Naive thymus-derived CD8-positive, alpha-beta T cell (primary cell): ENCODE measurements at places on chromosomes 13 and 19.

- DNase-seq: no peak
Observed at GRCh38 chr13:73767191-73767741, 366.9 kb downstream of the KLF12 start.

GRCh38 chr13:111537115-111537728 is 216.8 kb downstream of the TEX29 start:
- DNase-seq: no peak

DNA sequence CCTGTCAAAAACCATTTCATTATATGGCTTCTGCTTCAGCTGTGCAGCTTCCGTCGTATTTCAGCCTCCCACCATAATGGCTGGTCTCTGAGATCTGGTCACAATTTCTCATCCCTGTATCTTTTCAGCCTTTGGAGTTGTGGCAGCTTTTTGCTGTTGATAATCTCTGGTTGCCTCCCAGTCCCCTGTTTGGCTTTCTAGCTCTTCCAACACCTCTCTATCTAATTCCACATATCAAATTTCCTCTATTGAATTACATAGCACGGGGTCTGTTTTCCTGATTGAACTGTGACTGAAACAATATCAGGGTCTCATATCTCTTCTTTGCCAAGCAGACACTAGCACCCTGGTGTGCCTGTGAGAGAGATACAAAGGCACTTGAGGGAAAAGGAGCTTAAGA is 222.1 kb upstream of the OBI1 start:
- no peak for DNase-seq

GRCh38 chr19:7386308-7386707 is 37.6 kb downstream of the ARHGEF18 start:
- no peak for DNase-seq

GRCh38 chr19:3398114-3398899 is 31.9 kb downstream of the NFIC start:
- DNase-seq: no peak

GRCh38 chr13:35954207-35954560 is 177.0 kb downstream of the DCLK1 start:
- DNase-seq: no peak

GRCh38 chr13:32045982-32046785 is 14.6 kb downstream of the FRY start:
- DNase-seq: no peak

DNA sequence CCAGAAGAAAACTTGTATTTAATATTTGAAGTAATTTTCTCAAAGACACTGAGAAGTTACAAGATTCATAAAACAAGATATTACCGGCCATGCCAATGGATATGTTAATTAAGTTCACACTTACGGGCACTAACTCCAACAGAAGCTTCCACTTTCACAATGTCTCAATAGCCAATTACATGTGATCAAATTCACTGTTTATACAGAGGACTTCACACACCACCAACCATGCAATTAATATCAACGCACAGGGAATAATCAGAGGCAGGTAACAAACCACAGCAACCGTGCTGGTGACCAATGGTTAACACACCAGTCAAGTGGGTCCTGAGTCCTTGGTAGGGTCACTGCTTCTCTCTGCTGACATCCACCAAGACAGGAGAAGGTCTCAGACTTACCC is 5.9 kb upstream of the ACOD1 start:
- no peak for DNase-seq
